Cardiac muscle cell (in vitro differentiated cells and primary cell): ENCODE measurements at places on chromosomes 4 and X. TPM values are rescaled to one million over a fixed set of nuclear protein-coding genes. Genes with fewer than 3 reads are reported as not detected.

Gene RENBP
- total RNA-seq: 5.7 and 12.4 TPM in 2 replicates

DNA sequence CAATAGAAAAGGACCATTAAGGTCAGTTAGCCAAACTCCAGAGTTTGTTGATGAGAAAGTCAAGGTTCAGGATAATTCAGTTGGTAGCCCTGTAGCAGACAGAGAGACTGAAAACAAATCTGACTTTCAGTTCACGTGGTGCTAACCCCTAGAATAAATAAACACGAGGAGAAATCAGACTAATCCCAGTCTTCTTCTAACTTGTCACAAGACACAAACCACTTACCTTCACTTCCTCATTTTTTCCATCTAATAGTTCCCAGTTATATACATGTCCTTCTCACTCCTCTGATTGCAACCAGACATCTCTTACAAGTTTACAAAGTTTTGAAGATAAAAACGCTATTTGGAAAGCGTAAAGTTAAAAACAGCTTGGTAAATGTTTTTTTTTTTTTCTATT lies 7.7 kb downstream of the TLR7 start:
- no peaks in the 10 kb centered on the region for H3K4me1 ChIP-seq
- DNase-seq: no peak
- no peaks in the 10 kb centered on the region for H3K27me3 ChIP-seq
- no peak overlapping the region for H3K27ac ChIP-seq
- no peaks in the 10 kb centered on the region for H3K36me3 ChIP-seq

- no peaks in the 10 kb centered on the region for H3K27me3 ChIP-seq
- H3K4me3 ChIP-seq: no peak overlapping the region
- H3K4me1 ChIP-seq: no peaks in the 10 kb centered on the region
- no peak overlapping the region for H3K27ac ChIP-seq
- H3K36me3 ChIP-seq: no peaks in the 10 kb centered on the region
- DNase-seq: no peak
Measured at GRCh38 chr4:82721819-82722423, 76.7 kb downstream of the SCD5 start.

GRCh38 chr4:4884611-4885010 lies 25.1 kb downstream of the MSX1 start:
- no peak for DNase-seq
- H3K27ac ChIP-seq: no peak overlapping the region
- H3K27me3 ChIP-seq: peaks cover 24% of the 10 kb centered on the region
- H3K4me1 ChIP-seq: peaks cover 7% of the 10 kb centered on the region
- no peaks in the 10 kb centered on the region for H3K36me3 ChIP-seq

GRCh38 chrX:47619486-47620302 lies at the start of gene SYN1:
SYN1 (minus strand) TSS chrX:47619857; CDS start chrX:47619728, 129 bp downstream.
- H3K27ac ChIP-seq: no peak within 1 kb of the TSS
- H3K4me1 ChIP-seq: no peaks in the 10 kb centered on the region
- peak; percentile 88 for DNase-seq
- no peak within 1 kb of the TSS for H3K4me3 ChIP-seq
- H3K36me3 ChIP-seq: no peaks in the 10 kb centered on the region

DNA sequence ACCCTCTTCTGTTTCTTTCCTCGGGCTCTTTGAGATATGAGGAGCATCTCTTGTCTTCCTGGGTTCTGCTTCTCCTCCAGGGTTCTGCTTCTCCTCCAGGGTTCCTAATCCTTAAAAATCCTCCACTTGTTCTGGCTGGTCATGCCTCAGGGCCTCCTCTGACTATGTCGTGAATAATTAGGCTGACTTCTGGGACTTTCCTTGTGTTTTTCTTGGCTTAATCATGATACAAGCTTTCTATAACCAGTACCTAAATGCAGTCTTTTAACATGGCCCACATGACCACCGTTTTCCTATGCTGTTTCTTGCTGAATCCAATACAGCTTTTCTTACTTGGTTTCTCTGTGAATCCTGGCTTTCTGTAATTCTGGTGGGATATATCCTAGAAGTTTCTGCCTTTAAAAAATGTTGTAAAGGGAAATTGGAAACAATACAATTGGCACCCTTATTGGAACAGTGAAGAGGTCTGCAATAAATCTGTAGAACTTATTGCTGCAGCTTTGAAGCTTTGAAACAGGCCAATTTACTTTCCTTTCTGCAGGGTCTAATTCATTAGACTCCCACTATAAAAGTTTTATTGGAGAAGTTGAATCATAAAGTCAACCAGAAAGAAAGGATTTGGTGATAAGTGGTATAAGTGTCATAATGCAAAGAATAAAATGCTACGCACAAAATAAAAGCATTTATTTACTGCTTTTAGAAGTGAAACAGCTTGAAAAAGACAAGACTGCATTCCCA lies 213.1 kb downstream of the UGT8 start:
- no peaks in the 10 kb centered on the region for H3K4me1 ChIP-seq
- no peak for DNase-seq
- no peak overlapping the region for H3K27ac ChIP-seq
- no peak overlapping the region for H3K4me3 ChIP-seq

DNA sequence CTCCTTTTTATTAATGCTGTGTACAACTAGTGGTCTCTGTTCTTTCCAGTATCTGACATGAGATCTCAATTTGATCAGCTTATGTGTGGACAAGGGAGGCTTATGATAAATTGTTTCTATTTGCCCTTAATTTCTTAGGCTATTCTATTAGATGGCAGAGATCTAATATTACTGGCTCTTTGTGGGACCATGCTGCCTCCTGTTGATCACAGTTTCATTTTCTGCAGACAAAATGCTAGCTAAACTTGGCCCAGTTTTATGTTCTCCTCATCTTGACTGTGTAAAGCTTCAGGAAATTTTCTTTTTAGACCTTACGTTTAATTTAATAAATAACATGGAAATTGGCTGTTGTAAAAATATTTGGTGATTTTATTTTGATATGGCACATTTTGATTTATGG lies 627.1 kb upstream of the AADAT start:
- H3K27ac ChIP-seq: no peak overlapping the region
- no peaks in the 10 kb centered on the region for H3K36me3 ChIP-seq
- DNase-seq: no peak

DNA sequence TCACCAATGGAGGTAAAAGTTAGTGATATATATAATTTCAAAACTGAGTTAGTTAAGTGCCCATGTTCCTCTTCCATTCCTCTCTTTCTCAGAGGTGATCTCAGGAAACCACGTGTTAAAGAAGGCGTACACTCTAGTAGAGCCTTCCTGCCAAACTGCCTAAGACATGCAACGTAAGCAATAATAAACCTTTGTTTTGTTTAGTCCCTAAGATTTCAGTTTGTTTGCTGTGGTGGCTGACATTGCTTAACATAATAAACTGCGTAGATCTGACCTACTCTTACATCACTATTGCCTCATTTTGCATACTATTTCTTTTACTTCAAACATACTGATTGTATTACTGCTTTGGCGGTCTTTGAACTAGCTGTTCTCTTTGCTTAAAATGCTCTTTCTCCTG lies 99.2 kb downstream of the JADE1 start:
- H3K36me3 ChIP-seq: no peaks in the 10 kb centered on the region
- no peak for DNase-seq
- no peaks in the 10 kb centered on the region for H3K4me1 ChIP-seq
- no peak overlapping the region for H3K4me3 ChIP-seq
- H3K27me3 ChIP-seq: no peaks in the 10 kb centered on the region
